Gastroesophageal sphincter (tissue), 4 donors: ENCODE measurements at places on chromosomes 13 and 19.

- ATAC-seq: peak; percentile 41
Observed at GRCh38 chr13:29369060-29369743, 226.3 kb downstream of the SLC7A1 start.

- ATAC-seq: no peak
Observed at GRCh38 chr19:20313894-20314293, 146.9 kb downstream of the ZNF486 start.

- ATAC-seq: no peak
Observed at GRCh38 chr19:5968431-5969373, 9.2 kb downstream of the RANBP3 start.

DNA sequence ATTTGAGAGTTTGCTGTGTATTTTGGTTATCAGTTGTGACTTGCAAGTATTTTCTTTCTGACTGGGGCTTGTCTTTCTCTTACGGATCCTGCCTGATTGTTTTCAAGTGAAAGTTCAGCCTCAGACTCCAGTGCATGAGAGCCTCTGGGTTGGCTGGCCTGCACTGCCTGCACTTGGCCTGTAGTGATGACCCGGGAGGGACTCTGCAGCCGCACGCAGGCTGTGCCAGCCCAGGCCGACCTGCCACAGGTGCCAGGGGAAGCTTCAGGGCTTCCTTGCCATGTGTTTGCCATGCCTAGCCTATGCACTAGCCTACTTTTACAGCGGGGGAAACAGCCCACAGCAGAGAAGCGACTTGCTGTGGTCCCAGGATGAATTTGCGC is 77.0 kb downstream of the KDM4B start:
- ATAC-seq: no peak

- ATAC-seq: no peak
Observed at GRCh38 chr19:4507150-4507452, 11.2 kb downstream of the PLIN4 start.

DNA sequence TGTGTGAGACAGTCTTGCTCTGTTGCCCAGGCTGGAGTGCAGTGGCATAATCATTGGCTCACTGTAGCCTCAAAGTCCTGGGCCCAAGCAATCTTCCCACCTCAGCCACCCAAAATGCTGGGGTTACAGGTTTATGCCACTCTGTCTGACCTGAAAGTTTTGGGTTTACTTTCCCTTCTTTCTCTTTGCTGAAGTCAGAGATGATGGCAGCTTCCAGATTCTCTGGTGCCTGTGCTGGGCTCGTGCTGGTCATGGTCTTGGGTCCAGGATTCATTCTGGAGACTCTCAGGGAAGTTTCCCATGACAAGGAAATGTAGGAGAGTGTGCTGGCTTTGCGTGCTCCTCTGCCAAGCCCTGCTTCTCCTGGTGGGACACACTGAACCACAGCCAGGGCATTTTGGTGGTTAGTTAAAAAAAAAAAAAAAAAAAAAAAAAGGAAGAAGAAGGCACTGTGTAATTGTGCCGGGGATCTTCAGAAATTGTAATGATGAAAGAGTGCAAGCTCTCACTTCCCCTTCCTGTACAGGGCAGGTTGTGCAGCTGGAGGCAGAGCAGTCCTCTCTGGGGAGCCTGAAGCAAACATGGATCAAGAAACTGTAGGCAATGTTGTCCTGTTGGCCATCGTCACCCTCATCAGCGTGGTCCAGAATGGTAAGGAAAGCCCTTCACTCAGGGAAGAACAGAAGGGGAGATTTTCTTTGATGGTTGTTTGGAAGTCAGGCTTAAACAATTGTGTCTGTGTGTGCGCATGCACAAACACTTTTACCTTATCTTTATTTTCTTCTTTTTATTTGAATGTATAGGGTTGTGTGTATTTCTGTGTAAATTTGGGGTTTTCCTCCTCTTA is at the start of gene ALOX5AP:
Gene ALOX5AP, plus strand, starts transcription at position 519 of the 847 bp plus-strand sequence. Its CDS starts 63 bp downstream, at position 582.
- ATAC-seq: peak; percentile 61

GRCh38 chr13:82291852-82292251 is 1590.4 kb downstream of the SLITRK1 start:
- ATAC-seq: no peak

GRCh38 chr13:20090349-20090748 is 70.5 kb downstream of the GJA3 start:
- no peak for ATAC-seq

DNA sequence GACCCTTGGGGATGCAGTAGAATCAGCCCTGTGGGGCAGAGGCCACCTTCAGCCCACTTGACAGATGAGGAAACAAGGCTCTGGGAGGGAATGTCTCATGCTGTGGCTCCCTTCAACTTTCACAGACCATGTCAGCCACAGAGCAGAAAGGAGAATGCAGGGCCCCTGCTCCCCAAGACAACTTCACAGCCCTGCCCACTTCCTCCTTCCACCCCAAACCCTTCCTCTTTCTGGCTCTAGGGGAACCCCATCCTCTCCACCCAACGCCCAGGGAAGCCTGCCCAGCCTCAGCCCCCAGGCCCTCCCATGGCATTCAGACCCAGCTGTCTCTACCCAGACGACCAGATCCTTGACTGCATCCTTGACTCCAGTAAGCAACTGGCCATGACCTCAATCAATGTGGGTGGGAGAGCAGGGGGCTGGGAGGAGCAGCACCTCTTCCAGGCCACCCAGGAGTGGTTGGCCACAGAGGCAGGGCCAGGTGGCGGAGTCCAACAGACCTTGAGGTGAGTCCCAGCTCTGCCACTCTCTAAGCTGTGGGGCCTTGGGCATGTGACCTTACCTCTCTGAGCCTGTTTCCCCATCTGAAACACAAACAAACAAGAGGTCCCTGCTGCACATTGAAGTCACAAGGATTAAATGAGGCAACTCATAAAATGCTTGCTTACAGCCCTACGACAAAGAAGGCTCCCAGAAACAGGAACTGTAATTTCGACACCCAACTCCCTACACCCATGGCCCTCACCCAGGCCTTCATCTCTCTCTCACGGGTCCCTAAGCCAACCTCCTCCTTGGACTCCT is 15.8 kb downstream of the DEDD2 start:
- peak; percentile 37 for ATAC-seq

- no peak for ATAC-seq
Observed at GRCh38 chr13:20297181-20297580, 65.1 kb upstream of the GJB6 start.

- ATAC-seq: peak; percentile 55
Observed at GRCh38 chr19:8569066-8569771, 8.0 kb downstream of the MYO1F start.

DNA sequence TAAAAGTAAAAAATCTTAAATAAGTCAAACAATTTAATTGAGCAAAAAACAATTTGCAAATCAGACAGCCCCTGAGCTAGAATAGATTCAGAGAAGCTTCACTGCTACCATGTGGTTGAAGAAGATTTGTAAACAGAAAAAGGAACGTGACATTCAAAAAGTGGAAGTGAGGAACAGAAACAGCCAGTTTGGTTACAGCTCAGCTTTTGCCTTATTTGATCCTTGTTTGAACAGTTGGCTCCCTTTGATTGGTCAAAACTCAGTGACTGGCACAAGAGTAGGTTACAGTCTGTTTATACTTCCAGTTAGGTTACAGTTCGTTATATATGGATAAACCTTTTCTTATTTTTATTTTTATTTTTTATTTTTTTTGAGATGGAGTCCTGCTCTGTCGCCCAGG is 5.8 kb downstream of the ZNF221 start:
- ATAC-seq: no peak

- no peak for ATAC-seq
Observed at GRCh38 chr19:2650515-2650914, 52.0 kb downstream of the GNG7 start.

- no peak for ATAC-seq
Observed at GRCh38 chr13:111267784-111268183, 52.7 kb upstream of the TEX29 start.

GRCh38 chr13:73672492-73672891 is 461.7 kb downstream of the KLF12 start:
- ATAC-seq: no peak

DNA sequence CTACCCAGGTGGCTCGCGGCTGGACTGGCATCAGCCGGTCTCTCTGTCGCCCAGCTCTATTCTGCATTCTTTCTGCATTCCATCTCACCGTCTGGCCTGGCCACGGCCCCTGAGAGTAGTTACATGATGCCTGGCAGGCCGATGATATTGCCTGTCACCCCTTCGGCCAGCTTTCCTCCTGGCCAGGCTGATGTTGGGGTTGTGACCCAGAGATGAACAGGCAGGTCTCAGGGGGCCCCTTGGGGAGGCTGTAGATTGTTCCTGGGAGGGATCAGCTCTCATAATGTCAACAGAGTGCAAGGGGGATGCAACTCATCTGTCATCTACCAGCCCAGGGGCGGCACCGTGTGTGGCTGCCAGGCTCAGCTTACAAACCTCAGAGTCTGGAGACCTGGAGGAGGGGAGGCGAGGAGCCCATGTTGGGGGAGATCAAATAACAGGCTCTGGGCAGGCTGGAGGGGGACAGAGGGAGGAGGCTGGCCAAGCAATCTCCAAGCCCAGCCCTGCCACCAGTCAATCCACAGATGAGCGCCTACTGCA is 13.6 kb upstream of the FBXO17 start:
- ATAC-seq: no peak

- ATAC-seq: peak; percentile 43
Observed at GRCh38 chr19:46211201-46211881, 18.2 kb upstream of the IGFL1 start.

DNA sequence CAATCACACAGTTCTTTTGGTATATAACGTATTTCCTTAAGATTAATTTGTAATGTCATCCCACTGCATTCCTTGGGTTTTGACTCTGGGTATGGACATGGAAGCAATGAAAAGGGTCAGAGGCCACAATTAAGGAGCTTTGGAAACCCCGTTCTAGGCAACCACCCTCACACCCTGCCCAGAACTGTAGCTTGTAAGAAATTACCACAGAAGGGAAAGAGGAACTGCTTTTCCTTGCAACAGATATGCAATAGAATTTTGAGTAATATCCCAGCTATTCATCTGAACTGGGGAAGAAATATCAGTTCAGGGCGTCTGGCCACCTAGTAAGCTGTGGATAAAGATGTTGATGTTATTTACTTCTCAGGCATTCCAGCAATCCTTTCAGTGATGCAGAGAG is 985 bp upstream of the CLC start:
- ATAC-seq: no peak

GRCh38 chr13:70339738-70340137 is 231.5 kb upstream of the KLHL1 start:
- no peak for ATAC-seq

DNA sequence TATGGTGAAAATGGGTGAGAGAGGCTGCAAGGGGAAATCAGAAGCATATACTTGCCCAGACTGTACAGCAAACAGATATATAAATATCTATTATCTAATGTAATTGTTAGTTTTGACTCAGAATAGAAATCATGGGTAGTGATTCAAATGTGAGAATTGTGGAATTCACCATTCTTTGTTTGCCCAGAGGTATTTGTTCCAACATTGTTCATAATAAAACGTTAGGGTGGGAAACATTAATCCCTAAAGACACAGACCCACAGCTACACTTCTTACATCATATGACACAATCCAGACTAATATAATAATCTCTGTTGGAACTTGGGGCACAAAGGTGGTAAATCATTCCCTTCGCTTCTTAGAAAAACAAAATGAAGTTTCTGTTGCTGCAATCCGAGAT is 646.5 kb upstream of the SLITRK6 start:
- ATAC-seq: no peak

DNA sequence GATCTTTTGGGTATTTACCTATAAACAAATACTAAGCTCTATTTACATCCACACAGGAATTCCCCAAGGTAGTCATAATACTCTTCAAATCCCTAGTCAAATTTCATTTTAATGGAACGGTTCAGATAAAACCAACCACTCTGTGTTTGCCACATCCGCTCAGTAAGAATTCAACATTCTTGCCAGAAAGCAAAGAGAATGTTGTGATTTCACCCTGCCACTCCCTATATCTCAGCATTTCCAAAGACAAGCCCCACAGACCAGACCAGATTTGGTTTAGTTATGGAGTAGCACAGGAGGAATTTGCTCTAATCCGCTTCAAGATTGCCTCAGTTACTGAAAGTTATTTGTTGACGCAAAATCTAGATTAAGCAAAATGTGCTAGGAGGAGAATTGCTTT is 105.6 kb upstream of the SERP2 start:
- peak; percentile 24 for ATAC-seq

- ATAC-seq: no peak
Observed at GRCh38 chr19:42683917-42684513, 56.3 kb downstream of the PSG3 start.

- no peak for ATAC-seq
Observed at GRCh38 chr19:41174297-41174928, 18.6 kb upstream of the CYP2S1 start.

- no peak for ATAC-seq
Observed at GRCh38 chr19:1261538-1261797, 7.7 kb upstream of the CIRBP start.

DNA sequence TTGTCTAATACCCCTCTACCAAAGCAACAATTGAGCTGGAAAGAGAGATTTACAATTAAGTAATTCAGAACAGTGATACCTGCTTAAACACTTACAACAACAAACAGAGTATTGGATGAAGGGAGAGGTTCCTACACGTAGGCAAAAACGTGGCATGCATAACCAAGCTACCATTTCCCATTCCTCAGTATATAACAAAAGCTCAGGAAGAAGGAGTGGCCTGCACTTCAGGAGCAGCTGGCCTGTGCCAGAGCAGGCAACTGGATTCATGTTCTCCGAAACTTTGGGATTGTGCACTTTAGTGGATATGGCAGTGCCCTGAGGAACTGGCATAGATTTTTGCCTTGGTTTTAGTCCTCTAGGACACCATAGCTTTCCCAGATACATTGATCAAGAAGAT is 630.2 kb upstream of the PCDH9 start:
- ATAC-seq: no peak

DNA sequence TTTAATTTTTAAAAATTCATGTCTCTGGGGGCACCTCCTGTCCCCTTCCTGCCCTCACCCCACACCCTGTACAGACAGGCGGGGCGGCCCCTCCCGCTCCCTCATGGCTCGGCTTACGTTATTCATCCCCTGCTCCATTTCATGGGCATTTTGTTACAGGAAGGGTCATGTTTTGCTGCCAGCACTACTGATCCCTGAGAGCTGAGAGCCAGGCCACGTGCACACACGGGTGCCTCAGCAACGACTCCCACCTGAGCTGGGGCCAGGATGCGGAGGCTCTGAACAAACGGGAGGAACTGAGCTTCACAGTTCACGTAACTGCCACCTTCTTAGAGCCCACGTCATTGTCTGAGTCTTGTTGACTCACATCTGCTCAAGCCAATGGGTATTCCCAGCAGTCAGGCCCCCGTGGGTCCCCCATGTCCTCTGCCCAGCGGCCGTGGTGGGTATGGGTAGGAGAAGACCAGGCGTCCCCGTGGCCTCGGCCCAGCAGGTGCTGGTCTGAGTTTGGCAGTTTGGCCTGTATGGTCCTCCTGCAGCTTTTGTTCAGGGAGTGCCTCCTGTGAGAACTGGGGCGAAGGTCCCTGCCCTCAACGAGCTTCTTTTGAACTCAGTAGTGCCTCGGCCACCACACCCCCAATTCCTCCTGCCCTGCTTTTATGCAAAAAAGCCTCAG is 16.4 kb upstream of the TMEM255B start:
- no peak for ATAC-seq

- ATAC-seq: no peak
Observed at GRCh38 chr13:111924678-111925075, 142.3 kb upstream of the SOX1 start.
